ENCODE measurements at places on chromosomes 13 and 19.

- no peak for DNase-seq
Observed at GRCh38 chr19:35214766-35215422, 13.6 kb downstream of the FAM187B start.

- DNase-seq, result no peak
Observed at GRCh38 chr13:30647420-30647819, 29.7 kb downstream of the USPL1 start.

GRCh38 chr13:24063281-24063877 lies 97.1 kb upstream of the SPATA13 start:
- no peak for DNase-seq

GRCh38 chr19:33638167-33639034 lies 16.6 kb downstream of the CHST8 start:
- no peak for DNase-seq

- no peak for DNase-seq
Observed at GRCh38 chr19:46480415-46480814, 9.1 kb upstream of the PNMA8A start.

GRCh38 chr13:74025369-74025768 lies 108.8 kb downstream of the KLF12 start:
- DNase-seq, result no peak

DNA sequence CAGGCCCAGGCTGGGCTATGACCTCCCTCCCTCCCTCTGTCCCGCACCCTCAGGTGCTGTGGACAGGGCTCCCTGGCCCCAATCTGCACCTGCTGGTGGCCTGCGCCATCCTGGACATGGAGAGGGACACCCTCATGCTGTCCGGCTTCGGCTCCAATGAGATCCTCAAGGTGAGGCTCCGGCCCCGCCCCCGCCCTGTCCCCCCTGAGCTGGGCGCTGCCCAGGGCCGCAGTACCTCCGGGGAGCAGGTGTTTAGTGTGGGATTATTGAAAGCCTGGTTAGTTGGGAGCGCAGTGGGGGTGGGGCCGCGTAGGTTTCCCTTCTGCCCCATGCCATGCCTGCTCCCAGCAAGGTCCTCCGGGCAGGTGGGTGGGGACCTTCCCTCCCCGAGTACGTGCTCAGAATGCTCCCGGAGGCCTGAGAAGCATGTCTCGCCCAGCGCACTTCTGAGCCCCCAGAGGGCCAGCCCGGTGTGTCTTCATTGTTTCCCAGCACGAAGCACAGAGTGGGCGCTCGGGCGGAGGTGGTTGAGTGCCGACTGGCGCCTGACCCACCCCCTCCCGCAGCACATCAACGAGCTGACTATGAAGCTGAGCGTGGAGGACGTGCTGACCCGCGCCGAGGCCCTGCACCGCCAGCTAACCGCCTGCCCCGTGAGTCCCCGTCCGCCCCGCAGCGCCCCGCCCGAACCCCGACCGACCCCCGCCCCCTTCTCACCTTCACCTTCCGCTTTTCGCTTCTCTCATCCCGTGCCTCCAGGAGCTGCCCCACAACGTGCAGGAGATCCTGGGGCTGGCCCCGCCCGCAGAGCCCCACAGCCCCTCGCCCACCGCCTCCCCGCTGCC lies 8.8 kb downstream of the IL4I1 start:
- DNase-seq, result no peak

- DNase-seq, result no peak
Observed at GRCh38 chr13:99320693-99321481, 13.7 kb upstream of the GPR183 start.

- DNase-seq, result no peak
Observed at GRCh38 chr19:41415154-41415571, 12.0 kb downstream of the B3GNT8 start.

DNA sequence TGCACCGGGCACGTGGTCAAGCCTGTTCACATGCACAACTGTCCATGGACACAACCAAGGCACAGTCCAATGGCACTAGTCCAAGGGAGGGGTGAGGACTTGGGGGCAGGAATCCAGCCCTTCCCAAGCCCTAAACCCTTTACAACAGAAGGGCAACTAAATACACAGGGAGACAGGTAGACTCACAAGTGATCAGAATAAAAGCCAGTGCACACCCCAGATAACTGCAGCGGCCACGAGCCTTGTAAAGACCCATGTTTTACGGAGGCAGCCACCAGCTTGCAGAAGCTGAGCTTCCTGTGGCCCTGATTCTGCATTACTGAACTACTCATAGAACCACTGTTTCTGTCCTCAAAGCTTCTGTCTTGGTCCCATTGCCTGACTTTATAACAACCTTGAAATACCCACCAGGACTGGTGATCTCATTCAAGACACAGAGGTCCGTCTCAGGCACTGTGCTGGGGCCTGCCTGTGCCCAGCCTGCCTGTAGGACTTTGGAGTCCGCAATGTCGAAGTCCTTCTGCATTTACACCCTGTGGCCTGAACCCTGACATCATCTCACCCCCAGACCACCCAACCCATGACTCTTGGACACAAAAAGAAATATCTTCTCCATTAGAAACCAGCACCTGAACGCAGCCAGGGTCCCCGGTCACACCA lies 181.2 kb downstream of the COL4A1 start:
- DNase-seq, result no peak

DNA sequence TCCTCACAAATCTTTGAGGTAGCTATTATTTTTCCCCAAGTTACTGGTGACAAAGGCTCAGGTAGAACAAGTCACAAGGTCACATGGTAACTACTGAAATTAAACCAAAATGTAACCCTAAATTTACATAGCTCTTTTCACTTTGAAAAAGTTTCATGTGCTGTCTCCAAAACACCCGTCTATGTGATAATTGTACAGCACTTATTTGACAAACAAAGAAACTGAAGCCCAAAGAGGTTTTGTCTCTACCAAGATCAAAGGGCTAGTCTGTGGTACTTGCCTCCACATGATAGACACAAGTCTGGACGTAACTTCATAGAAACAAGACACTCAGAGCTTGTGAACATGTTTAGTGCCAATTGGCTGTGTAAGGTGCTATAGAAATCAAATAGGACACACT lies 108.3 kb downstream of the SACS start:
- DNase-seq, result no peak

DNA sequence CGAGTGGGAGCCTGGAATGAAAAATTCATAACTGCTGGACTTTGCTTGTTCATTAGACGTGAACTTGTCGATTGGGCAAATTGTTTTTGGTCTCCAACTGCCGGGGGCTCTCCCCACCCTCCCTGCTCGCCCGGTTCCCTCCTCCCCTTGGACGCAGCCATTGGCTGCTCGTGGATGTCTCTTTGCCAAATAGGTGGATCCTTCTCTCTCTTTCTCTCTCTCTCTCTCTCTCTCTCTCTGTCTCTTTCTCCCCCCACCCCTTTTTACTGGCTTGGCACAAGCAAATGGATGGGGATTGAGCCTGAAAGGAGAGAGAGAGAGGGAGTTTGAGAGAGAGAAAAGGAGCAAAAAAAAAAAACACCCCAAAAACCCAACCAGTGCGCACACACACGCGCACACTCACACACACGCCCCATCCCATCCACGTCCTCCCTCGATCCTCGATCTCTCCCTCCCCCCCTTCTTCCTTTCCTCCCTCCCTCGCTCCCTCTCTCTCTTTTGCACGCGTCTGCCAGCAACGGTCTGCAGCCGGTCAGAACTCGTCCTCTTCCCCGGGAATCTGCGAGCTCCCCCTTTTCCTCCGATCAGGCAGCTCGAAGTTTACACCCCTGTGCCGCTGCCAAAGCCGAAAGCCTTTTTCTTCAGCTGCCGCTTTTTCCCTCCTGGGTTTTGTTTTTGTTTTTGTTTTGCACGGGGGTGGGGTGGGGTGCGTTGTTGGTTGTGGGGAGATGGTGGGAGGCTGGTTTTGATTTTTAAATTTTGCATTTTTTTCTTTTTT lies 27.8 kb downstream of the NFIX start:
- no peak for DNase-seq

- DNase-seq, result no peak
Observed at GRCh38 chr13:98900442-98900841, 77.4 kb downstream of the DOCK9 start.

DNA sequence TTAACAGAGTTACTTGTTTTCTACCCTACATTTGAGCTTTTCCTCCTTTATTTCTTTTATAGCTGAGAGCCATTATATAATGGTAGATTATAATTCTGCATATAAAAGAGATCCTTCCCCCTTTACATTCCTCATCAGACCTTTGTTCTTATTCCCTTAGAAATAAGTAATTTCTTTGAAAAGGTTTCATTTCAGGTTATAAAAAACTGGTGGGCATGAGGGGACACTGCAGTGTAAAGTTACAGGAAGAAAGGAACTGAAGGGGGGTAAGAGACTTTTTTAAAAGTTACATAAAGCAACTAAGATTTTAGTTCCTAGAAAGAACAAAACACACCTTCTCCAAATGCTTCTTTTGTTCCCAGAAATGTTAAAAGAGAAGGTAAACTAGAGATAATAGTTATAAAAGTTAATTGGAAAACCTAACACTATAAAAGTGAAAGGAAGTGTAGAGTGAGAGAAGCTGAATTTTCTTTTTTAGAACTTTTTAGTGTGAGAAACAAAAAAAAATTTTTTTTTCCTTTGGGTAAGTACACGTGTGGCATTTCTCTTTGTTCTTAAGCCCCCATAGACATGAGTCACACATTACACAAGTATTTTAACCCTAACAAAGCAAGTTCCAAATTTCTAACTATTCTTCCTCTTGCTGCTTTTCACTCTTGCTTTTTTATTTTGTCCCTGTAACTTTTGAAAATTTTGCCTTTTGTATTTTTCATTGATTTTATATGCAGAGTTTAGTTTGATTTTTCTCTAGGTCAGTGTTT lies 106.4 kb upstream of the MLNR start:
- no peak for DNase-seq

DNA sequence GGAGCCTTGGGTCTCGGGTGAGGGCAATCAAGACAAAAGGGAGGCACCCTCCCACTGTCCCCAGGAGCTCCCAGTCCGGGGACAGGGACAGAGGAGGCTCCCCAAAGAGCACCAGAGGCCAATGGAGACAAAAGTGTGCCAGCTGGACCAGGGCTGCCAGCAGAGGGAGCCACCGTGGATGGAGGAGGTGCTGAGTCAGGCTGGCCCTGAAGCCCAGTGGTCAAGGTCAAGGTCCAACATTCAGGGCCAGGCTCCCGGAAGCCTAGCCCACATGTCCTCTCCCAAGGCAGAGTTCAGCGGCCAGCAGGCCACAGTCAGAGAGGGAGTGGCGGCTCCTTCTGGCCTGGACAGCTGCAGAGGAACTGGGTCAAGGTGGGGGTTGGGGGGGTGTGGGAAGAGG lies 8.4 kb downstream of the COL5A3 start:
- DNase-seq, result no peak

- no peak for DNase-seq
Observed at GRCh38 chr13:66574606-66575005, 655.5 kb downstream of the PCDH9 start.

DNA sequence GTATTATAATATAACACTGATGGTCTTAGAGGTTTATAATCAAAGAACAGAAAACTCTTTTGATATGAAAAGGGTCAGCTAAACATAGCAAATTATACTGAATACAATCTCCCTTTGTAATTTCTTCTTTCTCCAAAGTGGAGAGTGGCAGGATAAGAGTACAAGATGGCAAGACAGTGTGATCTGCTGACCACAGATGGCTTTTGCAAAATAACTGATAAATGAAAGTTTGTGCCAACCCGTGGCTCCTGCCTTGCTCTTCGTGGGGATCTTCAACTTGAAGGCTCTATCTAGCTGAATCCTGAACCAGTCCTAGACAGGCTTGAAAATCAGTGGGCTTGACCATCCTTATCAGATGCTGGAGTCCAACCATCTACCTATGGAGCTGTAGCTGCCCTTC lies 185.7 kb downstream of the VWA8 start:
- DNase-seq, result no peak

Data from effector memory CD4-positive, alpha-beta T cell (primary cell).